Left kidney (tissue), 8 donors: ENCODE measurements at places on chromosomes 4 and X.

GRCh38 chr4:152936446-152937335 lies 568 bp downstream of the FHDC1 start:
- DNase-seq: no peak

DNA sequence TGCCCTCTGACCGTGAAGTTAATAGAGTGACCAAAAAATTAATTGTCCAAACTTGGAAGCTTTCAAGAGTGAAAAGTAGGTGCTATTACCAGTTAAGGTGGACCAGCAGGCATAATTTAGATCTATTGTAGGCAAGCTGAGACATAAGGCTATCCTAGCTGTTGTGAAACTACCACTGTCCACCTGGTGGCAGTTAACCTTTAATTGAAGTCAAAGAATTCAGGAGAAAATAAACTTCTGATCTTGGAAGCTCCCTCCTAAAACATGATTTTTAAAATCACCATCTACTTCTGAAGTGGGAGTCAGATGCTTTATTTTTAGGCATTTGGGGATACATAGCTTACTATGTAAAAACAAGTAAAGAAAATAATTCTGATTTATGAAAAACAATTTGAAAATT lies 636.3 kb upstream of the HTR2C start:
- no peak for DNase-seq

- DNase-seq: no peak
Measured at GRCh38 chr4:54930226-54930625, 195.2 kb downstream of the KDR start.

- peak; percentile 53 for DNase-seq
Measured at GRCh38 chrX:53481816-53482465, 47.8 kb upstream of the HSD17B10 start.

GRCh38 chr4:140090215-140090731 lies 63.7 kb downstream of the MAML3 start:
- DNase-seq: no peak

GRCh38 chr4:22313976-22314375 lies 201.9 kb downstream of the ADGRA3 start:
- DNase-seq: no peak

DNA sequence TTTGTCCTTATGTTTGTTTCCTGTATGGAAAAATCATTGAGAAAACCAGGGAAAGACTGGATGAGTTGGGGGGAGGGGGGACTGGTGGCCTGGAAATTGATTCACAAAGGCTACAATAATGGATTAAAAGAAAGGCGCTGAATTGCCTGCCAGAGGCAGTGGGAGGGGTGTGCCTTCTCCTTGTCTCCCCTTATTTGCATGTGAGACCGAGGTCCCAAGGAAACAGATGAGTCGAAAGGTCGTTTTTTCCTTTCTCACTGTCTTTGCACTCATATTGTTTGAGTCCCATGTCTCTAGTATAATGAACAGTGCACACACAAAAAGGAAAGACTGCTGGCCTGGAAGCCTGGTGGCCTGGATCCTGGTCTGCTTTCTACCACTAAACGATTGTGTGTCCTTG lies 86.6 kb upstream of the ZDHHC15 start:
- no peak for DNase-seq

DNA sequence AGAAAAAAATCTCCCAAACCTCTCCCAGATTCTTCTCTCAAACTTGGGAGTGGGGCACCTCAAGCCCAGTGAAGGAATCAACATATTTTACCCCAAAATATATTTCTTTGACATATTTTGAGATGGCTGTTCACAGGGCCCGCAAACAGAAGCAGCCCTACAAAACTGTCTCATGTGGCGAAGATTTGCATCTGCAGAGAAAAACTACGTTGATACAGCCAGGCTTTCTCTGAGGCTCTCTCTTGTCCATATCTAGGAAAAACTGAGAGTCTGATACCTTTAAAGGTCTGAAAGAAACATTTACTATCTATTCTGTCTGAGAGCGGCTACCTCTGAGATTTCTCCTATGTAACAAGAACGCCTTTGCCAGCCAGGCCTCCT lies 23.3 kb upstream of the TMSB4X start:
- DNase-seq: no peak

- no peak for DNase-seq
Measured at GRCh38 chr4:151674804-151675391, 85.9 kb downstream of the GATB start.

DNA sequence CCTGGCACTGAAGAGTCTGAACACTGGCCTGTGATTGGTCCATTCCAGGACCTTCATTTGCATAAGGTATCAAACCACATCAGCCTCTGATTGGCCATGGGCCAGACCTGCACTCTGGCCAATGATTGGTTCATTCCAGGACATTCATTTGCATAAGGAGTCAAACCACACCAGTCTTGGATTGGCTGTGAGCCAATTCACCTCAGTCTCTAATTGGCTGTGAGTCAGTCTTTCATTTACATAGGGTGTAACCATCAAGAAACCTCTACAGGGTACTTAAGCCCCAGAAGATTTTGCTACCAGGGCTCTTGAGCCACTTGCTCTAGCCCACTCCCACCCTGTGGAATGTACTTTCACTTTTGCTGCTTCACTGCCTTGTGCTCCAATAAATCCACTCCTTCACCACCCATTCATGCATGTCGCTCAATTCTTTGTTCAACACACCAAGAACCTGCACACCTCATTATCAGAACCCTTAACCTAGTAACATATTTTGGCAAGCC lies 14.2 kb upstream of the HERC5 start:
- no peak for DNase-seq

DNA sequence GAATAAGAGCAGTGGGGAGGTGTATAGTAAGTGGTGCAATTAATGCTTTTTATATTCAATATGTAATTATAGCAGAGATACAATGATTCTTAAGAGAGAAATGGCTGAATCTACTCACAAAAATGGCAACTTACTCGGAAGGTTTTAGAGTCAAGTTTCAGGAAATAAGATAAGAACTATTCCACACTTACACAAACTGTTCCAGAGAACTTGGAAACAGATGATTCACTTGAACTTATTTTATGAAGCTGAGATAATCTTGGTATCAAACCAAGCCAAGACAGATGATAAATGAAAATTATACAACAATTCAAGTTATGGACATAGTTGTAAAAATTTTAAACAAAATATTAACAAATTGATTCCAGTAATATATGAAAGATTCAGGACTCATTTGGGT lies 311.3 kb upstream of the HS3ST1 start:
- no peak for DNase-seq

- DNase-seq: peak; percentile 70
Measured at GRCh38 chr4:2220016-2220630, 21.8 kb downstream of the HAUS3 start.

DNA sequence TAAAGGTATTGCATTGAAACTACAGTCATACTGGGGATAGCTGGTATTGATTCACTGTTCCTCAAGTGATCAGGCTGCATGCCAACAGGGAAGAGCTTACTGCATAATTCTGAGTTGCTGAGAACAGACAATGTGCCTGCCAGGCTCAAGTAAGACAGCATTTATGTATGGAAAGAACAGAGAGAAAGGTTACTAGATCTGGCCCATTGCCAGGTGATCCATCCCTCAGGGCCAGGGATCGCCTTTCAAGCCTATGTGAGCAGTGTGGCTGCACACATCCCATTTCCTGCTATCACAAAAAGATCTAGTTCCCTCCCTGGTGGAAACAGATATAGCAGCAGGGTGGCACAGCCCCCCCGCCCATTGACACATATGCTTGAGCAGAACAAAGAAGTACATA lies 254.0 kb downstream of the TMA16 start:
- DNase-seq: no peak

DNA sequence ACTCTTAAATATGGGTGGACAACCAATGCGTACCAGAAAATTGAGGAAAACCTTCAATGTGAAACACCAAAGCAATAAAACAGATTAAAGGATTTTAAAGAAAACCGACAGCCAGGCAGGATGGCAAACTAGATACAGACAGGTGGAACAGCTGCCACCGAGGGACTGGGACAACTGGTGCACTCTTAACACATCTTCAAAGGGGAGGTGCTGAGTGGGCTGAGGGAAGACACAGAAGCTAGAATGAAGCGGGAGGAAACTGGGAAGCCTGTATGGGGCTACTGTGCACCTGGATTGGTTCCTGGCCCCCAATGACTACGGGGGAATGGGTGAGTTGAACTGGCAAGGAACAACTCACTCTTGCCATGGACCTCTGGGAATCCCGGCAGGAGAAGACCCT lies 20.7 kb downstream of the ZNF280C start:
- no peak for DNase-seq

- no peak for DNase-seq
Measured at GRCh38 chr4:170386971-170387370, 297.2 kb upstream of the AADAT start.

DNA sequence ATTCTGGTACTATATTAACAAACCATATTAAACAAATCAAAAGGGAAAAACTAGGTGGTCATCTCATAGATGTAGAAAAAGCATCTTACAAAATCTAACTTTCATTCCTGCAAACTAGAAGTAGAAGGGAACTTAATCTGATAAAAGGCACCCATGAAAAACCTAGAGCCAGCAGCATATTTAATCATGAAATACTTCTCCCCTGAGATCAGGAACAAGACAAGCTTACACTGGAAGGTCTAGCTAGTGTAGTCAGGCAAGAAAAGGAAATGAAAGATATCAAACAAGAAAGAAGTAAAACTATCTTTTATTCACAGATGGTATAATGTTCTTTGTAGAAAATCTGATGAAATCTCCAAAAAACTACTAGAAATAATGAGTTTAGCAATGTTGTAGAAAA lies 41.2 kb downstream of the ATP10D start:
- no peak for DNase-seq

GRCh38 chr4:110418641-110419040 lies 57.3 kb upstream of the ENPEP start:
- DNase-seq: no peak

DNA sequence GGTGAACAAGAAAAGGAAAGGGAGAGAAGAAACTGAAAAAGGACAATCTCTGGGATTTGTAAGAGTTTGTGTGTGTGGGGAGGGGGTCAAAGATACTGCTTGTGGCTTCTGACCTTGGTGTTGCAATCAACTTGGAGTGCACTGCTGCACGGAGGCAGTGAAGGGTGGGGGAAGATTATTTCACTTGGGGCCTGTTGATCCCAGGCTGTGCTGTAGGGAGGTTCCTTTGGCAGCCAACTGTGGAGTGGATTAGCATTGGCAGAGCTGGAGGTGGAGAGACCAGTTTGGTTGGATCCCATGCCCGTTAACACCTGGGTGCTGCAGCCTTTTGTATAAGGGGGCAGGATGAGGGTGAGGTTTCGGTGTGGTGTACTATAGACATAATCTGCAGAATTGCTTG lies 38.2 kb downstream of the AFF1 start:
- no peak for DNase-seq

DNA sequence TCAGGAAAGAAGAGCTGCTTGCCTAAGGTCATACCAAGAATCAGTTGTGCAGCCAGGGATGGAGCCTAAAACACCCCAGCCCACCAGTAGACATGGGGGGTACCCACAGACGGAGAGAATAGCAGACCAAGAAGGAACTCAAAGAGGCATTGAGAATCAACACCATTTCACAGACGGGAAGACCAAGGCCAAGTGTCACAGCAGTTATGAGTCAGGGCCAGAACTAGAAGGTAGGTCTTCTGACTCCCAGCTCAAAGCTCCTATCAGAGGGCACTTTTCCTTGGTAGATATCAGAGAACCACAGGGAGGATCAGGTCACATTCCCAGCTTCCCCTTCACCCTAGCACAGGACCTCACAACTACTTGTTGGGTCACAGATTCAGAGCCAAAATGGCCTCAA lies 14.5 kb downstream of the OTUD5 start:
- DNase-seq: no peak

GRCh38 chrX:118603981-118604380 lies 108.4 kb downstream of the DOCK11 start:
- DNase-seq: peak; percentile 49

GRCh38 chr4:182831376-182831775 lies 85.8 kb downstream of the DCTD start:
- DNase-seq: no peak

DNA sequence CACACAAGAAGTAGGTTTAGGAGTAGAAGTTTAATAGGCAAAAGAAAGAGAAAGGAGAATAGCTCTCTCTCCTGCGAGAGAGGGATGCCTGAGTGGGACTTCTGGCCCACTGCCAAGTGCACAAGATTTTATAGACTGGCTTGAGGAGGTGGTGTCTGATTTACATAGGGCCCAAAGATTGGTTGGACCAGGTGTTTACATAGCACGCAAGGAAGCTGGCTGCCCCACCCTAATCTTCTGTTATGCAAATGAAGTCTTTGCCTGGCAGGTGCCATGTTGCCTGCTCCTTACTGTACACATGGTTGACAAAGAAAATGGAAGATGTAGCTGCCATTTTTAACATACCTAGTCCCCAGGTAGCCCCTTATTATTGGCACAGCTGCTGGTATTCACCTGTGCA lies 170.8 kb upstream of the GATB start:
- DNase-seq: no peak
